ENCODE measurements at places on chromosomes 2 and 18.

DNA sequence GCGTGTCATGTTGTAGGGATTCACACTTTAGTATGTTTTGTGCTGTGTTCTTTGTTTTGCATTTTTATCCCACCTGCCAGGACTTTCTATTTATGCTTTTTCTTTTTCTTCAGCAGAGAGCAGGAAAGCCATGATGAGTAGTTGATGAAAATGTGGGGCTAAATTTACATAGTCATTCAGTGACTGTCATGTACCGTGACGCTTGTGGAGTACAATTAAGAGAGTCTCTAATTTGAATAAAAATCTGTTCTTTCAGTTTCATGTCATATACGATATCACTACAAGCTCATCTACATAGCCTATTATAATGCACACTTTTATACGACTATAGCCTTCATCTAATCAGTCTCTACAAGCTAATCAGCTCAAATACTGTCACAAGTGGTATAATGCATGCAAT lies 112.7 kb upstream of the SPATS2L start:
- DNase-seq = no peak

- no peak for DNase-seq
These were observed 107.4 kb upstream of the CTDP1 start for GRCh38 chr18:79572093-79572780.

DNA sequence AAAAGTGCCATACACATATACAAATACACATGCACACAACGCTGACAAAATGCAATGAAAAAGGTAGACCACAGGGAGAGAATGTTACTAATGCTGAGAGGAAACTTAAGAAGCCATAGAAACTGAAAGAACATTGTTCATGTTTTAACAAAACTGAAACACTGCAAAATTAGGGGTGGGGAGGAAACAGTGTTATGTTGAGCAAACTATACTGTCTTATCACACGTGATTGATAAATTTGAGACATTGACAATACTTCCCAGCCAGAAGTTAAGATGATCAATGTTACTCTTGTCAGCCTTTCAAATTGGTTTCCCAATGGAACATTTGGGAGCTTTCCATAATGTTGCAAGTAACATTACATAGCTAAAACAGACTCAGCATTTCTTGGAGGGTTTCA lies 165.5 kb downstream of the L3MBTL4 start:
- no peak for DNase-seq

DNA sequence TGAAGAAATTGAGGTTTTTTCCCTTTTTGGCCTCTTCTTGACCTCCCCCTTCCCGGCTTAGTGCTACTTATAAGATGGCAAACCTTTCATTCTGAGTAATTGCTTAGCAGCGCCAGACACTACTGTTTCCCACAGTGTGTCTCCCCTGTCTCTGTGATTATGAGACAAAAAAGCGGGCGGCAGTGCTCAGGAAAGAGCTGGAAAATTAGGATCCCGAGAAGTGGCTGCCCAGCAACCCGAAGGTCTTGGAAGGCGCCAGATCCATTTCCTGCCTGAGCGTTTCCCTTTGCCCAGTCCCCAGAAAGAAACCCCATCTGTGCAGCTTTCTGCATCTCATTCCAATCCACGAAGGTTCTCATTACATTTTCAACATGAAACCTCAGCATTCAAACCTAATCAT lies 191.9 kb upstream of the APCDD1 start:
- no peak for DNase-seq

GRCh38 chr2:20231598-20232026 lies 6.7 kb upstream of the SDC1 start:
- no peak for DNase-seq

DNA sequence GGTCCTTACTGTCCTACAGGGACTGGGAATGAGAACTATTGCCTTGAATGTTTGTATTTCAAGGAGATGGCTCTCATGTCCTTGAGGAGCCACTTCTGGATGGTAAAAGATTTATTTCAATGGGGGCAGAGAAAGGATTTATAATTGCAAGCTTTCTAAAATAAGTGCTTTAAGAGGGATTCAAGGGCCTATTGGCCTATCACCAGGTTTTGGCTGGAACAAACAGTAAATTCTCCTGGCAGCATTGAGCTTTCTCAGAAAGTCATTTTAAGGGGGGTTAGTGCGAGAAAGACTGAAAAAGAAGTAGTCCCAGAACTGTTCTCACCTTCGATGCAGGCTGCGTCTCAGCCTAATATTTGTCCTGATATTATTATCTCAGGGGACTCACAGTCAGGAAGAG lies 29.8 kb downstream of the DPP10 start:
- DNase-seq = no peak

DNA sequence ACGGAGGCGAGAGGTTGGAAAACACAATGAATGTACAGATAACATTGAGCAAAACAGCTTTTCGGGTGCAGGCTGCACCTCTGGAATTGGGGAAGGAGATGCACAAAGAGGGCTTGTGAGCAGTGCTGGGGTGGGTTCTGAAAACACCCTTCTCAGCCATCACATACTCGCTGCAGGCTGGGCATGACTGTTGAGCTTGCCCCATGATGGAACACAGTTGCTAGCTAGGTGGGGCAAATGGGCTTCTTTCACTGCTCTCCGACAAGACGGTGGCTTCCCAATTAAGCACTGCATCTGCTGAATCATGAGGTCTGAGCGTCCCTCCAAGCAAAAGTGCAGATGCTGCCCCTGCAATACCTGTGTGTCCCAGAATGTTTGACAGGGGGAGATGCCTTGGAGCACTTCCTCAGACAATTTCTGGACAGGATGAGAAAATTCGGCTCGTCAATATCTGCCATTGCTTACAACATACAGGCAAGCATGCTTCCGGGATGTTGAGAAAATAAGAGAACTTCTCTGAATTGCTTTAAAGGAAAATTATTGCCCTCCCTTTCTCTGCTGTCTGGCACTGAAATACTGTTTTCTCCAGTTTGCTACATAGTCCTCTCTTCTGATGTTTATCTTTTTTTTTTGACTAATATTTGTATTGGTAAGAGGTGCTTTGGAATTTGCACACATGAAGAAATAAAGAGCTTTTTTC lies 77.3 kb upstream of the SH3BP4 start:
- DNase-seq = no peak

DNA sequence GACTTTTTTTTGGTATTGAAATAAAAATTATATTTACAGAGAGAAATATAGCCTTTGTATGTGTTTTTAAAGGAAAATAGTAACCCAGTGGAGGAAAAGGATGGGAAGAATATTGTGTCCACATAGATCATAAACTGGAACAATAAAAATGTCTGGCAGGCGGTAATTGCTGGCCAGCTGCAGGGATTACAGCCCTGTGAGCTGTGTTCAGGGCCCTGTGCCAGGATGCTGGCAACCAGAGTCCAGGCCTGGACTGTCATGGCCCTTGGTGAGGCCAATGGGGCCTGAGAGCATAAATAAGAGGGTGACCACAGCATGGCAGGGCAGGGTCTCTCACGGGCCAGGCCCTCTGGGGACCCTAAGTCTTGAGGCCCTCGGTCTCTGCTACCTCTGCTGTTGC lies 171.2 kb downstream of the ACOXL start:
- DNase-seq = no peak

- DNase-seq = no peak
These were observed 99.6 kb upstream of the RIOK3 start for GRCh38 chr18:23353459-23353858.

GRCh38 chr2:147549054-147549453 lies 295.8 kb upstream of the ACVR2A start:
- no peak for DNase-seq

DNA sequence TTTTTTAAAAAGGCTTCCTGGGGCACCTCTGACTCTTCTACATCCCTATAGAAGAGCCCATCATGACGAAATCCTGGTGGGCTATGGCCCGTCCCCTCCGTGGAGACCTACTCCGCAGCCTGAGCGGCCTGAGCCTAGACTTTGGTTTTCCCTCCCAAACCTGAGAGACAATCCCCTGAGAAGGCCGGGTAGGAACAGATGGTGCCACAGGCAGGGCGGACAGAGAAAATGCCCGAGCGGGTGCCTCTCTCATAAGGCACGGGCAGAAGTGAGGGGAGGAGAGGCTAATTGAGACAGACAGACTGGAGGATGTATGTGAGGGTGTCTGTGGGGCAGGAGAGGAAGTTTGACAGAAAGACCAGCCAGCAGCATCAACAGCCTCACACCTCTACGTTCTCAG lies 20.2 kb upstream of the SFXN5 start:
- DNase-seq = no peak

DNA sequence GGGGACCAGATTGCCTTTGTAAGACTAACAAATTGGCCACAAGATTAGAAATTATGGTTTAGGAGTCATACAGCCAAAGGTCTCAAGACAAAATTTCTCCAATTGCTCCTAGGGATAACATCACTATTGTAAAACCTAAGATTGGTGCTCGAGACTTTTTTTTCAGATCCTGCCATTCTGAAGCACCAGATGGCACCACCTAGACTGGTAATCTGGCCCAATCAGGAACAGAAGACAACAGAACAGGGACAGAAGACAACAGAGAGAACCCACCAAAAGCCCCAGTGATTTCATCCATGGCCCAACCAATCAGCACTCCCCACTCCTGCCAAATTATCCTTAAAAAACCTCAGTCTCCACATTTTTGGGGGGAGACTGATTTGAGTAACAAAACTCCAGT lies 66.8 kb downstream of the LINC00305 start:
- DNase-seq = no peak

- no peak for DNase-seq
These were observed 93.5 kb downstream of the UBE2E3 start for GRCh38 chr2:181073896-181074295.

- no peak for DNase-seq
These were observed 244.3 kb downstream of the OSR1 start for GRCh38 chr2:19114126-19114525.

- no peak for DNase-seq
These were observed 46.6 kb downstream of the SMAD2 start for GRCh38 chr18:47883771-47884413.

- no peak for DNase-seq
These were observed 48.2 kb upstream of the PAPOLG start for GRCh38 chr2:60707750-60708371.

DNA sequence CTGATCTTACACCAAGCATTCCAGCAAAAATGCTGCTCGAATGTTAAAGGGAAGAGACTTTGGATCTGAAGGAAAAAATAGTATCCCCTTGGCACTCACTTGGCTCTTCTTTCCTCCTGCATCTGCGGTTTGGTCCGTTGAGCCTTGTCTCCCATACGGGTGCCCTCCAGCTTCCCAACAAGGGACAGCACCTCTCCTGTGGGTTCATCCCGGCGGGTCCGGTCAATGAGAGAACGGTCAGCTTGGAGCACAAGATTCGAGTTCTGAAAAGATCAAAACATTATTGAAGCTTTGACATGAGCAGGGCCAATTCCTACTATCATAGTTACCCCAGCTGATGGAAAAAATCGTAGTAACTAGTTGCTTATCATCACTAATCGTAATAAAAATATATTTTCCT lies 740 bp downstream of the SNRNP200 start:
- DNase-seq = no peak

- no peak for DNase-seq
These were observed 13.8 kb upstream of the CXCR1 start for GRCh38 chr2:218180467-218181114.

GRCh38 chr2:26521054-26521912 lies 43.4 kb upstream of the OTOF start:
- DNase-seq = no peak

DNA sequence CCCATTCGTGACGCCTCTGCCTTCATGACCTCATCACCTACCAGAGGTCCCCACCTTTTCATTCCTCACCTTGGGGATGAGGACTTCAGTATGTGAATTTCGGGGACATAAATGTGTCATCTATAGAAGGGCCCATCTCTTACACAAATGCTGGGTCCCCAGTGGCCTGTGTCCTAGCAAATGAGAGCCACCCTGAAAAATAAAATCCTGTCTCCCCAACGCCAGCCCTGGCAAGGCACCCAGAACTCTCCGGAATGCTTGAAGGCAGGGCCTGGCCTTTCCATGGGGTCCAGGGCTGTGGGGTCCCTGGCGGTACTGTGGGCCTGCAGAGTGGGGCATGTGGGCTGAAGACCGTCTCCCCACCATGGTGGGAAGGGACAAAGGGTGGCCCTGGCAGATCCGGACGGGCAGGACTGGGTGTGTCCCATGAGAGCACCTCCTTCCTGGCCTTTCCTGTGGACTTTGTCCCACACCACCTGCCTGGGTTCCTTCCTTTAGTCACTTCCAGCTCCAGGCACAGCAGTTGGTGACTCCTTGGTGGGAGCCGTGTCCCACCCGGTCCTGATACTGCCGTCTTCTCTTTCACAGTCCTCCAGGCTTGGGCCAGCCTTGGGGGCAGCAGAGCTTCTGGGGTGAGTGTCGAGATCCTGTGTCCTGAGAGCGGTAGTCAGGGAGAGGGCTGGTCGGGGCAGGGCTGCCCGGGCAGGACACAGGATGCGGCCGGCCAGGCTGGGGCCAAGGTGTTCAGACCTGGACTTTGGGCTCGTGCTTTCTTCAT lies 18.6 kb downstream of the CAPN10 start:
- no peak for DNase-seq

DNA sequence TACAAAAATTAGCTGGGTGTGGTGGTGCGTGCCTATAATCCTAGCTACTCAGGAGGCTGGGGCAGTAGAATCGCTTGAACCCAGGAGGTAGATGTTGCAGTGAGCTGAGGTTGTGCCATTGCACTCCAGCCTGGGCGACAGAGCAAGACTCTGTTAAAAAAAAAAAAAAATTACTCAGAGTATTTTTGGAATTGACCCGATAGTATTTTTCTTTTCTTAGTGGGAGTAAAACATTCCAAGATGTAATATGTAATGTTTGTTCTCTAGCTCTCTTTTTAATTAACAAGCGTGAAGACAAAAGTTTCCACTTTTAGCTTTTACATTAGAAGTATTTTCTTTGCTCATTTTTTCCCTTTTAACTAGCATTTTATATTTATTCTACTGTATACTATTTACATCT lies 12.0 kb upstream of the TMEM18 start:
- no peak for DNase-seq

DNA sequence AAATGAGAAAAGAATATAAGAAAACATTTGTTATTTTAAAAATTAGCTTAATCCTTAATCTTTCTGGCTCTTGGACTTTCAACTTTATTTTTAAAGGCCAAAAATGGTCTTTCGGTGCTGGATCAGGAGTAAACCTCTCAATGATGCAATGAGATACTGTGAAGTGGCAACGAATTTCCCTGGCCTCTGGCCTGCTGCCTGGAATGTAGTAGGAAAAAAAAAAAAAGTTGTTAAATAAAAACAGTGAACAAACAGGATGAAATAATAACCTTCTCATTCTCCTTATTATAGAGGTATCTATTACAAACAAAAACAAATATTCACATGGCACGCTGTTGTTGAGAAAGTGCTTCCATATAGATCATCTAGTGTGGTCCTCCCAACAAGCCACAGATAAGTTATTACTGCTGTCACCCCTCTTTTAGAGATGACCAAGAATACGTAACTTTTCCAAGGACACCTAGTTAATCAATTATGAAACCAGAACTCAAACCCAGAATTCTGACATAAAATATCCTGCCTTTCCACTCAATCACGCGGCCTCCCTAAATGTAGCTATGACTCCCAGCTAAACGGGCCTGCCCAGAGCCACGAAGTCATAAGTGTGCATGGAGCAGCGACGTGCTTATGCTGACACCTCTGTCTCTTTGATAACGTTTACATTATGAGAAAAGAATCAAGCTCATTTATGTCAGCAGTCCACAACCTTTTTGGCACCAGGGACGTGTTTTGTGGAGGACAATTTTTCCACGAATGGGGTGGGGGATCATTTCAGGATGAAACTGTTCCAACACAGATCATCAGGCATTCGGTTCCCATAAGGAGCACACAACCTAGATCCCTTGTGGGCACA lies 170.9 kb downstream of the BCL2 start:
- DNase-seq = no peak

All from stimulated activated CD4-positive, alpha-beta T cell treated with anti-CD3 and anti-CD28 coated beads, Interleukin-4, amount 100 ng/mL, for 48 hours (primary cell).